ENCODE measurements at places on chromosomes 6 and 20. TPM values are rescaled to one million over a fixed set of nuclear protein-coding genes. Genes with fewer than 3 reads are reported as not detected.

- H3K36me3 ChIP-seq: peaks cover 99% of the 10 kb centered on the region
- H3K4me1 ChIP-seq: no peaks in the 10 kb centered on the region
- no peak overlapping the region for H3K27ac ChIP-seq
These were observed 560.1 kb downstream of the UTRN start for GRCh38 chr6:144845186-144845585.

DNA sequence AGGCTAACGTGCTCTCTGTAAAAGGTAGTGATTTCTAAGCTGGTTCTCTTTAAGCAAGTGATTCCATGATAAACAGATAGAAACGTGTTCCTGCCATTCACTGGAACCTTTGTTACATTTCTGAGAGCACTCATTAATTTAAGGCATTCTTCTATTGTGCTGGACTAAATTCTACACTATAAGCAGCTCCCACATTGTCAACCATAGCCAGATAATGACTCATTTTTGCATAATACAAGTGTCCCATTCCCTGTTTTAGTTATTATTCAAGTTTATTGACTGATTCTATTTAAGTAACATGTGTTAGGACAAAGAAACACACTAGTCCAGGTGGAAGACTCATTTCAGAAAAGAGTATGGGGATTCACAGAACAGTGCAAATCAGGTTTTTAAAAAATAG, 13.5 kb upstream of the XRN2 start:
- no peaks in the 10 kb centered on the region for H3K36me3 ChIP-seq
- no peaks in the 10 kb centered on the region for H3K27me3 ChIP-seq
- no peak overlapping the region for H3K27ac ChIP-seq
- DNase-seq: no peak

DNA sequence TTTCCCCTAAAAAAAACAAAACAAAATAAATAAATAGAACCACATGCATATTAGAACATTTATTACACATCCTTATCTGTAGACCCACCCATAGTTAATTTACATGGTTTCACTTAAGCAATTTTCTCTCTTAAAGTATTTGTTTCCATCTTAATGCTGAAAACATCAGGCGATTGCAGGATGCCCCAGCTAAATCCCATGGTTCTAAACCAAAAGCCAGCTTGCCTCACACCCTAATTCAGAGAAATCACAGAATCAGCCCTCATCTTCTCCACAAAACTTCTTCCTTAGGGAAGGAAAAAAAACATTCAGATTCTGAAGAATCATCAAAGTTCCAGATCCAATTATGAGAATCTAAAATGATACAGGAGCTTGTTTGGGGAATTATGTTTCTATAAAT, 67.6 kb upstream of the MTHFD1L start:
- DNase-seq: no peak
- no peaks in the 10 kb centered on the region for H3K27me3 ChIP-seq
- peaks cover 42% of the 10 kb centered on the region for H3K36me3 ChIP-seq
- H3K4me3 ChIP-seq: no peak overlapping the region
- no peak overlapping the region for H3K27ac ChIP-seq
- no peaks in the 10 kb centered on the region for H3K4me1 ChIP-seq

DNA sequence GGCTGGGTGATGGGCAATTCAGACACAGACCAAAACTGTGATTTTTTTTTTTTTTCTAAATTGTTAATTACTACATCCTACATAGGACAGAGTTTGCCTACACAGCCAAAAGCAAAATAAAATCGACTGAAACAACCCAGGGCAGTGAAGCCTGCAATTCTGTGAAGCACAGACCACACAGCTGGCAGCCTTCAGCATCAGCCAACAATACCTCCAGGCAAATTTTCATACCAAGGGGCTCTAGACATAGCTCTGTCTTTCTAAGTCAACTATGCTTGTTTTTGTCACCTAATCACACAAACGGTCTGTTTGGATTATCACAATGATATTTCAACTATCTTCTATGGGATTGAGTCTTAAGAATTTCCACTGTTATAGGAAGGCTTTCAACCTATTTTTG, 17.6 kb downstream of the RMND1 start:
- no peak for DNase-seq
- H3K27me3 ChIP-seq: no peaks in the 10 kb centered on the region
- no peaks in the 10 kb centered on the region for H3K4me1 ChIP-seq

GRCh38 chr6:155004576-155005372, 9.7 kb downstream of the TIAM2 start:
- no peaks in the 10 kb centered on the region for H3K36me3 ChIP-seq
- H3K4me1 ChIP-seq: no peaks in the 10 kb centered on the region
- no peaks in the 10 kb centered on the region for H3K27me3 ChIP-seq

Gene PPP1R14C
- 0.06 TPM for polyA plus RNA-seq

Gene SLC24A3
- 0.37 TPM for polyA plus RNA-seq

GRCh38 chr20:35700625-35701148, 1.5 kb downstream of the ROMO1 start:
- no peak overlapping the region for H3K4me3 ChIP-seq
- H3K27ac ChIP-seq: no peak overlapping the region
- H3K36me3 ChIP-seq: peaks cover 67% of the 10 kb centered on the region
- H3K4me1 ChIP-seq: peaks cover 29% of the 10 kb centered on the region
- no peaks in the 10 kb centered on the region for H3K27me3 ChIP-seq

GRCh38 chr6:1322696-1323219, 10.9 kb downstream of the FOXQ1 start:
- DNase-seq: no peak
- H3K27ac ChIP-seq: no peak overlapping the region
- H3K4me1 ChIP-seq: no peaks in the 10 kb centered on the region
- H3K27me3 ChIP-seq: peaks cover 22% of the 10 kb centered on the region
- no peak overlapping the region for H3K4me3 ChIP-seq
- no peaks in the 10 kb centered on the region for H3K36me3 ChIP-seq

DNA sequence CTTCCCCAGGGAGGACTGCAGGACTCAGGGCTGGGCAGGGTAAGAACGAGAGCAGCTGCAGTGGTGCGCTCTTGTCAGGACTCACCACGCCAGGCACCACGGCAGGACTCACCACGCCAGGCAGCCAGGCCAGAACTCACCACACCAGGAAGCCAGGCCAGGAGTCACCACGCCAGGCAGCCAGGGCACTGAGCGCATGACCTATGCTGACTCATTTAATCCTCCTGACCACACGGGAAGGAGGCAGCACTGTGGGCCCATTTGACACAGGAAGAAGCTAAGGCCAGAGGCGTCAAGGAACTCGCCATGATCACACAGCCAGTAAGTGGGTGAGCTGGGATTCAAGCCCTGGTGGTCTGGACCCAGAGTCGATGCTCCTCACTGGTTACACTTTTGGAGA, 189.3 kb downstream of the PREX1 start:
- no peak overlapping the region for H3K27ac ChIP-seq
- no peak overlapping the region for H3K4me3 ChIP-seq
- DNase-seq: peak; percentile 58
- H3K36me3 ChIP-seq: no peaks in the 10 kb centered on the region

DNA sequence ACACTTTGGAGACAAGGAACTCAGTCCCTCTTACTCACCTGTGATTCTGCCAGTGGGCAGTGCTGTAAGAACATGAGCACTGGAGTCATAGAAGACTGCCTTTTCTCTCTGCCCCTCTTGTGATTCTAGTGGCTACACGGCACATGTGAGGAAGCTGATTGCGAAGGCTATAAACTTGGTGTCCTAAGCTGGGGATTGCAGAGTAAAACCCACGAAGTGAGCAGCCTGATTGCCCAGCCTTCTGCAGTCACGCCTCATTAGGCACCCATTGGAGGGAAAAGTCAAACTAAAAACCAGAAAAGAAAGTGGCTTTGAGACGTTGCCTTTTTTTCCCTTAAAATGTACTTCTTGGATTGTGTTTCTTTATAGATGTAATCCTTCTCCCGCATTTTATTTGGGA, 748.4 kb upstream of the CHD6 start:
- H3K27ac ChIP-seq: no peak overlapping the region
- no peaks in the 10 kb centered on the region for H3K4me1 ChIP-seq
- no peak overlapping the region for H3K4me3 ChIP-seq
- H3K36me3 ChIP-seq: no peaks in the 10 kb centered on the region
- H3K27me3 ChIP-seq: no peaks in the 10 kb centered on the region

- H3K36me3 ChIP-seq: no peaks in the 10 kb centered on the region
- H3K4me3 ChIP-seq: no peak overlapping the region
- no peaks in the 10 kb centered on the region for H3K27me3 ChIP-seq
- H3K4me1 ChIP-seq: peaks cover 13% of the 10 kb centered on the region
- DNase-seq: peak; percentile 89
These were observed 87.5 kb downstream of the CRYBG1 start for GRCh38 chr6:106448000-106448426.

- peaks cover 10% of the 10 kb centered on the region for H3K27me3 ChIP-seq
- no peaks in the 10 kb centered on the region for H3K36me3 ChIP-seq
- no peak overlapping the region for H3K4me3 ChIP-seq
- H3K4me1 ChIP-seq: peaks cover 98% of the 10 kb centered on the region
These were observed 1.1 kb upstream of the TGM2 start for GRCh38 chr20:38165966-38166702.

GRCh38 chr20:19073584-19074218, 138.7 kb upstream of the SLC24A3 start:
- no peaks in the 10 kb centered on the region for H3K27me3 ChIP-seq
- no peak overlapping the region for H3K27ac ChIP-seq
- no peak overlapping the region for H3K4me3 ChIP-seq
- peaks cover 23% of the 10 kb centered on the region for H3K4me1 ChIP-seq
- no peak for DNase-seq

- H3K27ac ChIP-seq: no peak overlapping the region
- H3K27me3 ChIP-seq: no peaks in the 10 kb centered on the region
- no peaks in the 10 kb centered on the region for H3K36me3 ChIP-seq
- H3K4me3 ChIP-seq: no peak overlapping the region
- DNase-seq: no peak
- H3K4me1 ChIP-seq: no peaks in the 10 kb centered on the region
These were observed 128.4 kb upstream of the PLN start for GRCh38 chr6:118419448-118420394.

Gene EDN1
- polyA plus RNA-seq: 5.2 TPM

GRCh38 chr6:26197933-26198721, 110.9 kb downstream of the HFE start:
- H3K27ac ChIP-seq: peak overlapping the region; percentile 86
- H3K36me3 ChIP-seq: no peaks in the 10 kb centered on the region
- H3K4me1 ChIP-seq: peaks cover 21% of the 10 kb centered on the region
- peak; percentile 83 for DNase-seq

Gene C6orf141
- not detected for polyA plus RNA-seq

Gene KIF13A
- 3.7 TPM for polyA plus RNA-seq

- H3K27me3 ChIP-seq: no peaks in the 10 kb centered on the region
- H3K4me3 ChIP-seq: no peak overlapping the region
- DNase-seq: no peak
- H3K36me3 ChIP-seq: no peaks in the 10 kb centered on the region
- H3K4me1 ChIP-seq: peaks cover 6% of the 10 kb centered on the region
These were observed 229.6 kb upstream of the ZNF217 start for GRCh38 chr20:53823121-53823764.

DNA sequence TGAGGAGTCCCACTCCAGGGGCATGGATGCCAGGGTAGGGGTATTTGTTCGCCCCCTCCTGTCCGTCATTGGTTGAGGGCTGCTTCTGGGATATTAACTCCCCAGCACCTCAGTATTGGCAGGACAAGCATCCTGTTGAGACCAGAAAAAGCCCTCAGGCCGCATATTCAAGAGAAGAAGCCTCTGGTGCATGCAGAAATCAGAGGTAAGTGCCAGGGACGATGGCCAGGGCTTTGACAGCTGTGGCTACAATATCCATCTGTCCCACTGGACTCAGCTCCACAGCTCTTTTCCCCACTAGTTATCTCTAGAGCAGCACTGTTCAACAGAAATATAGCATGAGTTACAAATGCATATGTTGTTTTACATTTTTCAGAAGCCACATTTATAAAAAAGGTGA, 651.3 kb downstream of the KIF16B start:
- peak overlapping the region; percentile 28 for H3K27ac ChIP-seq
- H3K4me1 ChIP-seq: no peaks in the 10 kb centered on the region
- H3K36me3 ChIP-seq: no peaks in the 10 kb centered on the region
- DNase-seq: no peak
- H3K27me3 ChIP-seq: no peaks in the 10 kb centered on the region
